Left ventricle myocardium superior (tissue), 1 donor: ENCODE measurements at places on chromosomes 11 and 22. TPM values are rescaled to one million over a fixed set of nuclear protein-coding genes. Genes with fewer than 3 reads are reported as not detected.

DNA sequence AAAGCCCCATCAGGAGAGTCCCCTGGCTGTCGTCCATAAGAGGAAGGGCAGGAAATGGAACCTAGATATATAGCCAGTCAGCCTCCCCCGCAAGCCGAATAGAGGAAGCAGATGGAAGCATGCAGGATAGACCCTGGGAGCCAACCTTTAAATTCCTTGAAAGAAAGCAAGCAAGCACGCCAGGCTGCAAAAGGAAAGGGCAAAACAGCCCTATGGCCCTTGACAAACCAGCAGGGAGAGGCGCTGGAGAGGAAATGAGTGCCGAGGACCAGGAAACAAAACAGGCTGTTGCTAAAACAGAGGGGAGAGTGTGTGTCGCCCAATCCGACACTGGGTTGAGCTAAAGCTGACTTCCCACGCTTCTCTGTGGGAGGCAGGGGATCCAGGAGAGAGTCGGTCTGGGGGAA lies 203.5 kb upstream of the MTNR1B start:
- peak; percentile 29 for DNase-seq

The LRRC10B gene
- total RNA-seq, result 0.45 TPM

- DNase-seq, result no peak
Observed at GRCh38 chr11:43738600-43739409, 58.3 kb downstream of the HSD17B12 start.

GRCh38 chr11:46475051-46475925 lies 83.7 kb upstream of the CHRM4 start:
- no peak for DNase-seq

DNA sequence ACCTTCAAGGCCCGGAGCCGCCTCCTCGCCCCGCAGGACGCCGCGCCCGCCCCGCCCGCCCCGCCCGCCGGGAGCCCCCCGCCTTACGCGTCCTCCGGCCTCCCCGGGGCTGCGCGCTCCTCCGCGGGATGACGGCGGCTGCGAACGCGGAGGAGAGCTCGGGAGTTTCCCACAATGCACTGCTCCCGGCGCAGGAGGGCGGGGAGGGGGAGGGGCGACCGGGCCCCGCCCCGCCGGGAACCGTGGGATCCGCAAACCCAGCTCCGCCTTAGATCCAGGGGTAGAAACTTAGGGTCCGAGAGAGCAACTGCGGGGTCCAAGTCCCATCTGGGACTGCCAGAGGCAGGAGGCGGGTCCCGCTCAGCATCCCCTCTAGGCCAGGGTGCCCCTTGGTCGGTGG lies at the start of gene CEND1:
CEND1 (minus strand) TSS at position 148 of the 400 bp plus-strand sequence. CDS start 1,514 bp downstream, outside the sequence.
- peak; percentile 64 for DNase-seq

DNA sequence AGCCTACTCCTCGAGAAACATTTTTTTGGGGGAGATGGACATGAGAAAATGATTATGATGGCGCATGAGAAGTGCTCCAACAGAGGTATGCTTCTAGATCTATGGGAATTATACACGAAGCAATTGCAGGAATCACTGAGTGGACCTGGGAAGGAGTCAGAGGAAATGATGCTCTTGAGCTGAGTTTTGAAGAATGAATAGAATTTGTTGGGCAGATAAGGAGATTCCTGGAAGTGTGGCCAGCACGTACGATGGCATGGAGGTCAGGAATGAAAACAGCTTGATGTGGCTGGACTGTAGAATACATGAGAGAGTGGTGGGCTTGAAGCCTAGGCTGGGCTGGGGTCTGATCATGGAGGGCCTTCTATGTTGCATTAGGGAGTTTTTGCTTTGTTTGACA lies 31.7 kb downstream of the ADAMTS15 start:
- DNase-seq, result no peak

The HORMAD2 gene
- not detected for total RNA-seq

- DNase-seq, result no peak
Observed at GRCh38 chr11:78131956-78132355, 7.5 kb downstream of the ALG8 start.

GRCh38 chr11:6232899-6233298 lies 1.5 kb downstream of the FHIP1B start:
- DNase-seq, result no peak

The OR52E8 gene
- total RNA-seq, result not detected

GRCh38 chr22:23542933-23543332 lies 37.2 kb downstream of the IGLL1 start:
- DNase-seq, result no peak

The TSGA10IP gene
- total RNA-seq, result not detected

GRCh38 chr11:66643745-66644437 lies 5.4 kb downstream of the RBM4 start:
- no peak for DNase-seq
